ENCODE measurements at places on chromosomes 6 and 20.

DNA sequence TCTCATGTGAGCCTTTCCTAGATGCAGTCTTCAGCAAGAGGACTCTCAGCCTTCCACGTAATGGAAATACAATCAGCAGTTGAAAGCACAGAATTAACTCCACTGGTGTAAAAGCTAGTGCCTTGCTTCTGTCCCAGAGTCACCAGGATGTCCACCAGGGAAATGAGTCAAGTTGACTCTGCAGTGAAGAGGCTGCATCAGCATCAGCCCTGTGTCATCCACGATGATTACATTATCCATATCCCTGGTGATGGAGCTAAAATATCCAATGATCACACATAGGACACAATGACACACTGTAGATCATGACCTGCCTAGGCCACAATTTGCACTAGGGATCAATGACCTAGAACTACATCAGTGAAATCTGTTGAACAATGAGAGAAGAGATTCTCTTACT is 262.4 kb downstream of the ERMARD start:
- no peak for DNase-seq

GRCh38 chr6:142624978-142625715 is 319.8 kb downstream of the HIVEP2 start:
- no peak for DNase-seq

DNA sequence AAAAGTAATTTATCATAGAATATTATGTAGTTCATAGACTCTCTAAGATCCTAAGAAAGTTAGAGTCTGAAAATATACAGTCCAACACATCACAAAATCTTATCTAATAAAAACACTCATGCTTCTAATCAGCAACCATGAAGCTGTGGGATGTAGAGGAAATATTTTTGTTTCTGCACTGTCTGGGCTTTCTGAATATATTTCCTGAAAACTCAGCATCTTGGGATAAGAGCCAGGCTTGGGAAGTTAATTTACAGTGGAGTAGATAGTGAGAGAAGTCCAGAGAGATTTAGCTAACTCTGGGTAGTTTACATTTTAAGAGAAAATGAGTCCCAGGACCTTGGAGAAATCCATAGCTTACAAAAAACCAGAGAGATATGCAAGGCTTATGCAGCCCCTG is 150.4 kb upstream of the BMP5 start:
- no peak for DNase-seq

DNA sequence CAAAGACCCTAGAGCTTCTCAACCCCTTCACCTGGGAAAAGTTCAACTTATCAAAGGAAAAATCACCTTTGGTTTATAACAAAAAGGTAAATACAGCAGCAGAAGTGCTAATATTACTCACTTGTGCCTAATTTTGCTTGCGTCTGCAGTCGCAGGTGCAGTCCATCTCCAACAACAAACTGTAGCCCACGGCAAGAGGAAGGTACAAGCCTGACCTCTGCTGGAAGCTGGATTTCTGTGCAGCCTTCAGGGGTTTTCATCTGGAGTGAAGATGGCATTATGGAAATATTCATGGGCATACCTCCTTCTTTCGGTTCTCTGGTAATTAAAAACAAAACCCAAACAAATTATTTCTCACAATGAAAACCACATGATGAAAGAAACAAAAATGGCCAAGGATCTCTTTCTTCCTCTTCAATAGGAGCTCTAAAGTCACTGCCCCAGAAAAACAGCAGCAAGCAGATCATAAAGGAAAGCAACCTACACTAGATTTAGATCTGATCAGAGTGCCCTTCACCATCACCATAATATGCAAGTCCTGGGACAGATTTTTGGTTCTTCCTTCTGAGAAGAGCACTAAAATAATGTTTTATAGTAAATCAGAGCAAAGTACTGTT is 7.8 kb downstream of the UBE3D start:
- DNase-seq: peak; percentile 71

- DNase-seq: no peak
These were observed 7.1 kb downstream of the PTK6 start for GRCh38 chr20:63529861-63530787.

DNA sequence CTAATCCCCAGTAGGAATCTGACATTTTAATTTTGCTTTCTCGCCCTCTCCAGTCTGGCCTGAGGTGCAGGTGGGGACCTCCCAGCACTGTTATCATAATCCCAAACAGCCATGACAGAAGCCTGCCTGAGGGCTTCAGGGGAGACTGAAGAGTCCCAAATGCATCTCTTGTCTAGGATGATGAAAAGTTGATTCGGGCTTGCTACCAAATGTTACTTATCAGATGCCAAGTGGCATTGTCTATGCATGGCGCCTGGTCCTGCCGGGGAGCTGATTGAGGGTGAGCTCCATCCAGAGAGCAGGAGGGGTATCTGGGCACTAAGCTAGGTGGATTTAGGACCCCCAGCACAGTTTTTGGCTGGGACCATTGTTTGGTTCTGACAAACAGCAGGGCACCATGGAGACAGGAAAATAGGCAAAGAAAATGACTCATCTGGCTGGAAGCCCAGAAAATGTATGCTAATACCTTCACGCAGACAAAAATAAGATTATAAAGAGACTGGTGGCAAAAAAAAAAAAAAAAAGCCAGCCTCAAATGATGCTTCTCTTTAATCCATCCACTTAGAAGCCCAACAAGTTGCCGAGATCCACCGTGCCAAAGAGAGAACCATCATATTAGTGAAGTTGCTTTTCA is 513.7 kb upstream of the SULF2 start:
- peak; percentile 18 for DNase-seq

- DNase-seq: peak; percentile 31
These were observed 9.5 kb downstream of the NCR2 start for GRCh38 chr6:41344876-41345275.

- no peak for DNase-seq
These were observed 118.0 kb downstream of the PCSK2 start for GRCh38 chr20:17344790-17345189.

DNA sequence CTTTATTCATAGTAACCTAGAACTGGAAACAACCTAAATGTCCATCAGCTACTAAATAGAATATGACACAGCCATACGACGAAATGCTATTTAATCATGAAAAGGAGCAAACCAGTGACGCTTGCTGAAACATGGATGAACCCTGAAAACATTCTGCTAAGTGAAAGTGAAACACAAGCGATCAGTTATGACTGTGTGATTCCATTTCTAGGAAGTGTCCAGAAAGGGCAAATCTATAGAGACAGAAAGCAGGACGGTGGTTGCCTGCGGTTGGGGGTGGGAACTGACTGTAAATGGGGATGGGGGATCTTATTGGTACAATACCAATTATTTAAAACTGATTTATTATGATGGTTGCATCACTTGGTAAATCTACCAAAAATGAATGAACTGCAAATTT is 126.8 kb downstream of the IPCEF1 start:
- no peak for DNase-seq

DNA sequence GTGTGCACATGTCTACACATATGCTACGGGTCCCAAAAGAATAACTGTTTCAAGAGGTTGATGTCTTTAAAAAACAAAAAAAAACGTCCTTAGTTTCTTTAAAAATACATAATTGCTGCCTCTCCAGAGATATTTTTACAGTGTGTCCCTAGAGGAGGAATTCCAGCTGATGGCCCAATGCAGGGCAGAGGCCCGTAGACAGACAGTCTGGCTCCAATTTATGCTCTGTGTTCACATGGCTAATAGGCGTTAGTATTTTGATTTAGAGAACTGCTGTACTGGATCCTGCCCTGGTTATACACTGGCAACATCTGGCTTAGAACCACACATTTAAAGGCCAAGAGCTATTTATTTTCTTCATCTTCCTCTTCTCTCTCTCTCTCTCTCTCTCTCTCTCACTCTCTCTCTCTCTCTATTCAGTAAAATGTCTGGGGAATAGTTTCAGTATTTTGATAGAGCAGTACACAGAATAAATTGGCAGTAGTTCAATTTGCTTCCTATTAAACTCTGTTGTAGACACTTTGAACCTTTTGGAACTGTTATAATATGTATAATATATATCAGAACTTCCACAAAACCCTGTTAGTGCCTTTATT is 260.6 kb downstream of the EYA4 start:
- no peak for DNase-seq

- peak; percentile 88 for DNase-seq
These were observed 5.4 kb upstream of the TUBB2A start for GRCh38 chr6:3162565-3163247.

- DNase-seq: no peak
These were observed 171.2 kb downstream of the ZDHHC14 start for GRCh38 chr6:157552081-157552747.

DNA sequence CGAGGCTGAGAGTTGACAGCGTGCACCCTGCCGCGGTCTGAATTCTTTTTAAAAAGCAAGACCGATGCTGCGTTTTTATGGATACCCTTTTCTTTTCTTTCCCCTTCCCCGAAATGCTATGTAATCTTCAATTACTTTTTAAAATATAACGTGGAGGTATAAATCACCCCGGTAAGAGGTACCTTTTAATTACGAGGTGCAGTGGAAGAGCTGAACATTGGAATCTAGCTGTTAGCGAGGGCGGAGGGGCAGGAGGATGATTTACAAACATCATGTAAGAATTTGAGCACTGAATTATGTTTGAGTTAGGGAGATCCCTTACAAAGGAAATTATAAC is 1.2 kb downstream of the EYA2 start:
- no peak for DNase-seq

DNA sequence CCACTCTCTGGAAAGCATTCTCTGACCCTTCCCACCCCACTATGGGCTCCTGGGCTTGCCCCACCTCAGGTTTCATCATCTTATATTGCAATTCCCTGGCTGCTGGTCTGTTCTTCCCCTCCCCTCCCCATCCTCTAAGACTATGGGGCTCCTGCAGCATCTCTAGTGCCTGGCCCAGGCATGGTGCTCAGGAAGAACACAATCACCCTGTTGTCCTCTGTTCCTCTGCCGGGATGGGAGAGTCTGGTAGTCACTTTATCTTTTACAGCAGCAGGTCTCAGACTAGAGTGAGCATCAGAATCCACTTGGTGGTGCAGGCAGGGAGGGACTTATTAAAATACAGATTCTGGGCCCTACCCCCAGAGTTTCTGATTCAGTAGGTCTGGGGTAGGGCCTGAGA is 5.0 kb upstream of the LPIN3 start:
- no peak for DNase-seq

Data from hematopoietic multipotent progenitor cell treated with erythropoietin and hydrocortisone succinate and interleukin-3 and kit ligand, for 4 days (in vitro differentiated cells).